Liver (tissue), 10 donors: ENCODE measurements at places on chromosomes 5 and 9.
A peak's percentile ranks its signal among the peaks of the same experiment; 100 is the strongest.

- no peaks in the 10 kb centered on the region for H3K36me3 ChIP-seq
- DNase-seq, result no peak
Measured at GRCh38 chr5:139524446-139524845, 36.7 kb upstream of the UBE2D2 start.

DNA sequence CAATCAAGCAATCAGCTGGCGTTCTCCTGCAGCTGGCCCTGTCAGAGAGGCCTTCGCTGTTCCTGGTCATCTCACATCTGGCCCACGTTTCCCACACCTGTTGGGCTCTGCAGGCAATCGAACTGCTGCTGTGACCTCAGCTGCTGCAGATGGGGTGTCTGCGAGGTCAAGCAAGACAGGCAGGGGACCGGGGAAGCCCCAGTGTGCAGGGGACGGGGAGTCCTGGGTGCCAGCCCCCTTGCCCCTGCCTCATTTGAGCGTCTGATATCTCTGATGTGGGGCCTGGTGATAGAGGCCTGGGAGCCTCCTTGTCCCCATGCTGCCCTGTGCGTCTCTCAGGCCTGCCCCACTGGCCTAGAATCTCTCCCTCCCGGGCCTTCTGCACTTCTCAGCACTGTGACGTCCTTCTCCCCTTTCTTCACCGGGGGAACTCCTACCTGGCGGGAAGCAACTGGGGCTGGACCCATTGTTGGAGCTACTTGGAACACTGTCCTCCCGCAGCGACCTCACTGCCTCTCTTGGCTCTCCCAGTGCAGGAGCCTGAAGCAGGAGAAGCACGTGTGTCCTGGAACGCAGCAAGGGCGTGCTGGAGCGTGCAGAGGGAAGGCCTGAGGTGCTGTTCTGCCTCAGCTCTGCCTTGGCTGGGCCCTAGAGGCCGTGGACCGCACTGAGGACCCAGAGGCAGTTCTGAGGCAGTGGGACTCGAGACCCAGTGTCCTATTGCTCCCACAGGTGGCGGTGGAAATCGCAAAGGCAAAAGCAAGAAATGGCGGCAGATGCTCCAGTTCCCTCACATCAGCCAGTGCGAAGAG lies 3.9 kb downstream of the GRK6 start:
- H3K36me3 ChIP-seq, result peaks cover 6% of the 10 kb centered on the region
- H3K27ac ChIP-seq, result peak overlapping the region; percentile 57
- H3K4me1 ChIP-seq, result peaks cover 17% of the 10 kb centered on the region
- DNase-seq, result no peak
- H3K27me3 ChIP-seq, result no peaks in the 10 kb centered on the region

DNA sequence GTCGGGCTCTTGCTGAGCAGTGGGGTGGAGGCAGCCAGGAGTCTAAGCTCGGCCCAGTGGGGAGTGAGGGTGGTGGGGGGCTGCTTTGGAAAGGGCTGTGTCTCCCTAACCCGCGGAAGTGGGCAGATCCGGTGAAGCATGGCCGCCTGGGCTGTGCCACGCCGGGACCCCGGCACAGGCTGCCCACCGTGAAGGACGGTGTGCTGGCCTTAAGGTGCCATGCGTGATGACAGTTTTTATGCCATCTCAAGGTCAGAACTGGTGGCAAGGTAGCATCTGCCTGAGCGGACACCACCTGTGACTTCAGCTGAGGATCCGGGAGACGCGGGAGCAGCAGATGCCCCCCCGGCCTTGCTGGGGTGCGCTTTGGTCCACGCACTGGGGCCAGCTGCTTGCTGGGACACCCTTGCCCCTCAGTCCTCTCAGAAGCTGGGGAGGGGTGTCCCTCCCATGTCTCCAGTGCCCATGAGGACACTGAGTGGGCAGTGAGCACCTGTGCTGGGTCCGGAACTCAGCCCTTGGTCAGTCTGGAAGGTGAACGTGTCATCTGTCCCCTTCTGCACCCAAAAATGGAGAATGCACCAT lies 53.9 kb downstream of the AHRR start:
- no peak overlapping the region for H3K4me3 ChIP-seq
- peaks cover 3% of the 10 kb centered on the region for H3K4me1 ChIP-seq
- DNase-seq, result peak; percentile 21

- no peak overlapping the region for H3K4me3 ChIP-seq
- DNase-seq, result no peak
- H3K4me1 ChIP-seq, result no peaks in the 10 kb centered on the region
- no peak overlapping the region for H3K27ac ChIP-seq
- H3K36me3 ChIP-seq, result no peaks in the 10 kb centered on the region
Measured at GRCh38 chr5:59241119-59241518, 652.4 kb downstream of the PDE4D start.

DNA sequence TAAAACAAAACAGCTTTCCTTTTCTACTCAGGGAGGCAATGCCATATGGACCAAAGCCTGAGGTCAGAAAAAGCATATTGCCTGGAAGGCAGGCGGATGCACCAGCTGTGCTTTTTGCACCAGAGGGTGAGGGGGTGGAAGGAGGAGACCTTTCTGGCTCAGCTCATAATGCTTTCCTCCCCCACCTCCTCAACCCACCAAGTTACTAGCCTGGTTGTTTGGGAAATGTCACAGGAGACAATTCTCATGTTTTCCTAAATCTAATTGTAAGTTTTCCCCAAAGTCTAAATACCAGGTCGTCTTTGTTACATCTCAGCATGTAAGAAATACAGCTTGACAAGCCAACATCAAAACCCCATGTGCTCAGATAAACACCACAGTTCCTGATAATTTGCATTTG lies 72.6 kb upstream of the DMRTA1 start:
- no peaks in the 10 kb centered on the region for H3K36me3 ChIP-seq
- H3K4me1 ChIP-seq, result no peaks in the 10 kb centered on the region
- DNase-seq, result no peak
- H3K4me3 ChIP-seq, result no peak overlapping the region

DNA sequence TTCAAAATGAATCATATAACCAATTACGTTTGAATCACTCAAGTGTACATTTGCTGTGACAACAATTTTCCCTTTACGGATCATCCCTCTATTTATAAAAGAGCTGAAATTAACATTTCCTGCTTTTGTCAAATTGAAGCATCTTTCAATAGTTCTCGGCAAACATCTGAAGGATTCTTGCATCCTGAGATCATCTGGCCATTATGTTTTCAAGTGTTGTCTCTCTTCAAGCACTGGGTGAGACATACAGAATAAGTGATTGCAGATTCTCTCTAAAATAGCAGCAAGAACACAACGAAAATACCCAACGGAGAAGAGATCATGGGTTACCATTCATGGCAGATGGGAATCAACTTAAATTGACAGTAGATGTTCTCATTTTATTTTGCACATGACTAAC lies 283.4 kb upstream of the GRAMD2B start:
- no peaks in the 10 kb centered on the region for H3K36me3 ChIP-seq
- no peaks in the 10 kb centered on the region for H3K27me3 ChIP-seq
- DNase-seq, result no peak
- no peak overlapping the region for H3K4me3 ChIP-seq

- no peak overlapping the region for H3K4me3 ChIP-seq
- no peak overlapping the region for H3K27ac ChIP-seq
Measured at GRCh38 chr9:123807251-123807650, 122.7 kb downstream of the DENND1A start.

- no peaks in the 10 kb centered on the region for H3K27me3 ChIP-seq
- no peak overlapping the region for H3K4me3 ChIP-seq
- H3K4me1 ChIP-seq, result peaks cover 11% of the 10 kb centered on the region
- H3K27ac ChIP-seq, result no peak overlapping the region
Measured at GRCh38 chr5:91146230-91146629, 236.9 kb downstream of the ARRDC3 start.

DNA sequence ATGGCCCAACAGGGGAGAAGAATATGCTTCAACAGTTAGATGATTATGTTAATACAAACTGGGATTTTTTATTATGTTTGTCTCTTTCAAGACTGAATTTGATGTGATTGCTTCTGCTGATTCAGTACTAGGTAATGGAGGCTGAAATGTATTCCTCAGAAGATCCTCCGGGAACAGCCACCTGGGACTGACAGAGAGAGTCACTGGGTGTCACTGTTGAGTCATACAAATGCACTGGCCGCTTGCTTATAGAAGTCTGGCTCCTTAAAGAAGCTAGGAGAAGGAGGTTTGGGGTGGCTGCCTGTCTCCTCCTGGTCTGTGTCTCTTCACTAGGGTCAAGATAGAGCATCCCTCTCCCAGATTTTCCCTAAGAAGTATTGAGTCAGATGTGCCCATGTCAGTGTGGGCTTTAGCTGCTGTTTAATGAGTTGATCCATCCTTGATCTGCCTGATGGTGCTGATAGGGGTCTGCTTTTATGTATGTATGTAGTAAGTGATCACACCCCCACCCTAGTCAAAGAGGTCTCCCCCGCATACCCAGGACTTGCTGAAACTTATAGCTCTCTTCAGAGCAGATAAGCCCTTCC lies 773.4 kb downstream of the BRINP1 start:
- DNase-seq, result no peak
- peaks cover 3% of the 10 kb centered on the region for H3K4me1 ChIP-seq
- H3K36me3 ChIP-seq, result no peaks in the 10 kb centered on the region
- H3K27me3 ChIP-seq, result no peaks in the 10 kb centered on the region

- H3K27ac ChIP-seq, result no peak overlapping the region
- H3K27me3 ChIP-seq, result no peaks in the 10 kb centered on the region
- no peaks in the 10 kb centered on the region for H3K4me1 ChIP-seq
- no peak overlapping the region for H3K4me3 ChIP-seq
- no peak for DNase-seq
Measured at GRCh38 chr9:76313771-76314170, 80.5 kb downstream of the RFK start.

- peaks cover 19% of the 10 kb centered on the region for H3K36me3 ChIP-seq
- no peaks in the 10 kb centered on the region for H3K4me1 ChIP-seq
- no peaks in the 10 kb centered on the region for H3K27me3 ChIP-seq
- DNase-seq, result no peak
Measured at GRCh38 chr5:1808439-1808838, 7.2 kb downstream of the NDUFS6 start.

DNA sequence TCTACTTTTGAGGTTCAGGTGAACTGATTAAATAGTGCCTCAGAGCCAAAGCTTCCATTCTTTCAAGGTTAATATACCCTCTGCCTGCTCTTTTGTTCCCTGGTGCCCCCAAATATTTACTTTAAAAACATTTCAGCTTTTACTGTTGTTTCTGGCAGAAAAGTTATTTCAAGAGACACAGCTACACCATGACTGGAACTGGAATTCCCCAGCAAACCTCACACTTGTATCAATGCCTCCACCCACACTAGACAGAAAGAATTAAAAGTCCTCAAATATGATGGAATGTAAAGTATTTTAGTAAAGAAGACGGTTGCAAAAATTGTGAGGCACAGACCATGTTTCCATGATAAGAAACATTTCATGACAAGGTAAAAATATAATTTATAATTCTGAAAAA lies 720.2 kb upstream of the TYRP1 start:
- no peak for DNase-seq
- H3K27me3 ChIP-seq, result no peaks in the 10 kb centered on the region
- H3K27ac ChIP-seq, result no peak overlapping the region
- no peaks in the 10 kb centered on the region for H3K36me3 ChIP-seq
- no peak overlapping the region for H3K4me3 ChIP-seq

- H3K27ac ChIP-seq, result peak overlapping the region; percentile 88
- H3K36me3 ChIP-seq, result peaks cover 12% of the 10 kb centered on the region
- H3K4me1 ChIP-seq, result peaks cover 28% of the 10 kb centered on the region
- no peak for DNase-seq
- H3K4me3 ChIP-seq, result peak overlapping the region; percentile 94
Measured at GRCh38 chr9:113274474-113275156, 757 bp downstream of the CDC26 start.

DNA sequence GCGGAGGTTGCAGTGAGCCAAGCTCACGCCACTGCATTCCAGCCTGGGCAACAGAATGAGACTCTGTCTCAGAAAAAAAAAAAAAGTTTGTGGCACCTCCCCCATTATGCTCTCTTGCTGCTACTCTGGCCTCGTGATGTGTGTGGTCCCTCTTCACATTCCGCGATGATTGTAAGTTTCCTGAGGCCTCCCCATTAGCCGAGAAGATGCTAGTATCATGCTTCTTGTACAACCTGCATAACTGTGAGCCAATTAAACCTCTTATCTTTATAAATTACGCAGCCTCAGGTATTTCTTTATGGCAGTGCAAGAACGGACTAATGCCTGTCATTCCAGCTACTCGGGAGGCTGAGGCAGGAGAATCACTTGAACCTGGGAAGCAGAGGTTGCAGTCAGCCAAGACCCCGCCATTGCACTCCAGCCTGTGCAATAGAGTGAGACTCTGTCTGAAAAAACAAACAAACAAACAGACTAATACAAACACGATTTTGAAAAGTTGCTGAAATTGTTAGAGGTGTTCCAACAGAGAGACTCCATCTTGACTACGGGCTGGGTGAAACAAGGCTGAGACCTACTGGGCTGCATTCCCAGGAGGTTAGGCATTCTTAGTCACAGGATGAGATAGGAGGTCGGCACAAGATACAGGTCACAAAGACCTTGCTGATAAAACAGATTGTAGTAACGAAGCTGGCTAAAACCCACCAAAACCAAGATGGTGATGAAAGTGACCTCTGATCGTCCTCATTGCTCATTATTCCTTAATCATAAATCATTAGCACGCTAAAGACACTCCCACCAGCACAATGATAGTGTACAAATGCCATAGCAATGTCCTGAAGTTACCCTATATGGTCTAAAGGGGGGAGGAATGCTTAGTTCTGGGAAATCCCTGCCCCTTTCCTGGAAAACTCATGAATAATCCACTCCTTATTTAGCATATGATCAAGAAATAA lies 8.3 kb upstream of the AFF4 start:
- no peaks in the 10 kb centered on the region for H3K36me3 ChIP-seq
- no peaks in the 10 kb centered on the region for H3K4me1 ChIP-seq
- DNase-seq, result no peak

GRCh38 chr5:136769900-136770684 lies 404.7 kb upstream of the TRPC7 start:
- no peaks in the 10 kb centered on the region for H3K27me3 ChIP-seq
- no peaks in the 10 kb centered on the region for H3K4me1 ChIP-seq
- peak; percentile 57 for DNase-seq
- H3K27ac ChIP-seq, result no peak overlapping the region
- no peaks in the 10 kb centered on the region for H3K36me3 ChIP-seq
